HEK293T (cell line): ENCODE measurements at places on chromosomes 3 and 15.

- DNase-seq: no peak
These were observed 46.6 kb downstream of the FAH start for GRCh38 chr15:80199366-80199765.

DNA sequence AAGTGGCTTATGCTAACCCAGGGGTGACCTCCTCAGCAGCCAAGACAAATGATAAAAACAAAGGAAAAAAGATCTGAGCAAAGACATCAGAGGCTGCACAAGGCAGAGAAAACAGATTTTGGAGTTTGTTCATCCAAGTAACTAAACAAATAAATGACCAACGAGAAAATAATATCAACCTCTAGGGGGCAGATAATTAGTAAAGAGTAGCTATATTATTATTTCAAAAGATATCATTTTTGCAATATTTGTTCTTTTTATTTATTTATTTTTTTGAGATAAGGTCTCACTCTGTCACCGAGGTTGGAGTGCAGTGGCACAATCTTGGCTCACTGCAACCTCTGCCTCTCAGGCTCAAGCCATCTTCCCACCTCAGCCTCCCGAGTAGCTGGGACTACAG is 101.8 kb downstream of the PCCB start:
- no peak for DNase-seq

- no peak for DNase-seq
These were observed 27.8 kb upstream of the C15orf40 start for GRCh38 chr15:83039206-83039605.

- DNase-seq: no peak
These were observed 49.2 kb upstream of the P3H2 start for GRCh38 chr3:190169877-190170276.

DNA sequence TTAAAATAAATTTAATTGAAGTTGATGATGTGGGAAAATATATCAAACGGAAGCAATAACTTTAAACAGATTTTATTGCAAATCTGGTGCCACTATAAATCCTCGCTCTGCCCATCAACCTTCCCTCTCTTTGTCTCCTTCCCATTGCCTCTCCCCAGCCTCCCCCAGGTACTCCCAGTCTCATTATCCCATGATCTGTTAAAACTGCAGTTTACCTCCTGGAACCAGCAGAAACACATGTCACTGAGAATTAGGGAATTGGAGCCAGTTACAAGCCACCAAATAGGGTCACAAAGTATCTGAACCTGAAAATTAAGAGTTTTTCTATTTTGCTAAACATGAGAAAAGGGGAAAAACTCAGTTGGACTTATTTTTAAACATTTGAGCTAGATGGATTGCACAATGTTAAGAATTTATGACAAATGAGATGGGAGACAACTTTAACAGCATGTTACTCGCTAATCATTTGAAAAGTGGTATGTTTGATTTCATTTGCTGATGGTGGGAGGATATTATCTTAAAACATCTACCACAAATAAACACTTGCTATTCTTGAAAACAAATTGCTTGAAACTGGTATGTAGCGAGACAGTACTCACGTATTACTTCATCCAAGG is 2.4 kb downstream of the PLCH1 start:
- no peak for DNase-seq

DNA sequence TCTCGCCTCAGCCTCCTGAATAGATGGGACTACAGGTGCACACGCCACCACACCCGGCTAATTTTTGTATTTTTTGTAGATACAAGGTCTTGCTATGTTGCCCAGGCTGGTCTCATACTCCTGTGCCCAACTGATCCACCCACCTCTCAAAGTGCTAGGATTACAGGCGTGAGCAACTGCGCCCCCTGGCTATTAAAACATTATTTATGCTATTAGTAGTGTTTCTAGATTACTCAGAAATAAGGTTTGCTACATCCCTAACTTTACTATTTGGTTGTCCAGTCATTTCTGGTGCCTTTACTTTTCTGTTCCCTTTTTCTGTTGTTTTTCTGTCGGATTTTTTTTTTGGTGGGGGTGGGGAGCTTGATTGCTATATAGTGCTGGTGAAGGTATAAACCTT is 393.6 kb upstream of the TPM1 start:
- no peak for DNase-seq

DNA sequence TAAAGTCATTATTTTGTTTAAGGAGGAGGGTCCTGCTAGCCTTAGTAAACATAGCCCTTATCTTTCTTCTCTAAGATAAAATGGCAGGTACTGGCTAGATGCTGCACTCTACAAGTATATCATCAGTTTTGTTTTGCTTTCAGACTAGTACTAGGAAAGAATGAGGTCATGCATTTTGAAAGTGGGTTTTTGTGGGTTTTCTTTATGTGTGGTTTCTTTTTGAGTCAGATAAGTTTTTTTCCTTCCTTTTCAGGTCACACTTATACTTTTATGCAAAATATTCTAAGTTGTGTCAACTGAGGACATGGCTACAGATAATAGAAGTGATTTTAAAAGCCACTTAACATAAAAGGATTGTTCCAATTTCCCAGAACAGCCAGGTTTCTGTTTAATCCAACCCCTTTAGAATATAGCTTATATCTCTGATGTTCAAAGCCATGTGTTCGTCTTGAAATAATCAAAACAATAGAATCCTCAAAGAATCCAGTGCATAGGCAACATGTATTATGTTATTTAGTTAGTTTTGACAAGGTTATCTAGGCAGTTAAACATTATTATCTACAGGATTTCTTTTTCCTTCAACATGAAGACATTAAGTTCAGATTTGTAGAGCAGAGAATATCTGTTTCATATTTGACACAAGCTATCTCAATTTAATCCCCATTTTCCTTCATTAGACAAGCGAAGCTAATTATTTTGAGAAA is 406.2 kb downstream of the RBMS3 start:
- DNase-seq: no peak

DNA sequence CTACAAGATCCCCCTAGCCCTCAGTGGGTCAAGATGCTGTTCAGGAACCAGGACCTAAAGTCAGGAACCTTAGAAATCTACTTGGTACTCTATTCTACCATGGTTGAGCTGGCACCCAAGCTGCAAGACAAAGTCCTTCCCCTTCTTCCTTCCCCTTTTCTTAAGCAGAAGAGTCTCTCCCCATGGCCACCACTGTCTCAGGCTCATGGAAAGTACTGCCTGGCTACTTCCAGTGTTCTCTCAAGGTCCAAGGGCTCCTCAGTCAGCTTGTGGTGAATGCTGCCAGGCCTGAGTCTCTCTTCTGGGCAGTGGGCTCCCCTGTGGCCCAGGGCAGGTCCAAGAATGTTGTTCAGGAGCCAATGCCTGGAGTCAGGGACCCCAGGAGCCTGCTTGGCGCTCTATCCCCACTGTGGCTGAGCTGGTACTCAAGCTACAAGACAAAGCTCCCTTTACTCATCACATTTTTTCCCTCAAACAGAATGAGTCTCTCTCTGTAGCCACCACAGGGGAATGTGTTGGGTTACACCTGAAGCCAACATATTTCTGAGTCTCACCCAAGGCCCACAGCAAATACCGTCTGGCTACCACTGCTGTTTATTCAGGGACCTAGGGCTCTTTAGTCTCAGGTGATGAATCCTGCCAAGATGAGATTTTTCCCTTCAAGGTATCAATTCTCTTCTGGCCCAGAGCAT is 18.1 kb upstream of the SLC27A2 start:
- DNase-seq: no peak

- DNase-seq: no peak
These were observed 280.6 kb downstream of the SATB1 start for GRCh38 chr3:18144571-18144970.

- no peak for DNase-seq
These were observed 406.7 kb upstream of the ONECUT1 start for GRCh38 chr15:53196788-53197187.

GRCh38 chr3:190301591-190301990 is 20.7 kb downstream of the CLDN1 start:
- DNase-seq: no peak

DNA sequence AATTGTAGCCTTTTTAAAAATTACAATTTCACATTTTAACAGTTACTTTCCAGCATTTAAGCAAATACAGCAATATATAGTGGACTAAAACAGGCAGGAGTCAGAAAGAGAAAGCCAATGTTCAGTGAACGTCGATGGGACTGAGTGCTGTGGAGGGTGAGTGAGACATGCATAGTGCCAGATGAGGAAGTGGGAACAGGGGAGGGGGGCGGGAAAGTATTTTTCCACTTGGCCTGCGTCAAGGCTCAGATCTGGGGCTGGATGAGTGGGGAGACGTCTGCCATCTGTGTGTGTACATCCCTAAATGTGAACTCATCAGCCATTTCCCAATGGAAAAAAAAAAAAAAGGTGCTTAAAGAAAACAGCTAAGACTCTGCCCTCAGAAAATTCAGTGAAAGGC is 19.2 kb upstream of the RAD18 start:
- DNase-seq: no peak

DNA sequence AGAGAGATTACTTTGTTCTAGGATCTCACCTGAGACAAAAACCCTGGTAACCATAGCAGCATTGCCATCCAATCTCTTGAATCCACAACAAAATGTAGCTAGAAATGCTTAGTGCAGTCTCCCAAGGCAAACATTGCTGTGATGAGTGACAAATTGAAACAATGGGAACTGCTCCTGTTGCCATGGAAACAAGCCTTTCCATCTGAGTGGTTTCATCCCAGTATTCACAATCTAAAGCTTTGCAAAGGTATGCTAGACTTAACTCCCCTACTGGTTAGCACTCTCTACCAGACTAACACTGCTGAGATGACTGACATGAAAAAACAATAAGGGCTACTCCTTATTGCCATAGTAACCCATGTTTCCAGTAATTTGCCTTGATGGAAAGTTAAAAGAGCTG is 172.6 kb upstream of the CNTN3 start:
- no peak for DNase-seq

GRCh38 chr3:102194760-102195159 is 240.1 kb upstream of the ZPLD1 start:
- no peak for DNase-seq

GRCh38 chr15:92366381-92366780 is 27.3 kb upstream of the ST8SIA2 start:
- no peak for DNase-seq

- DNase-seq: no peak
These were observed 42.7 kb downstream of the EXOG start for GRCh38 chr3:38538773-38539353.

DNA sequence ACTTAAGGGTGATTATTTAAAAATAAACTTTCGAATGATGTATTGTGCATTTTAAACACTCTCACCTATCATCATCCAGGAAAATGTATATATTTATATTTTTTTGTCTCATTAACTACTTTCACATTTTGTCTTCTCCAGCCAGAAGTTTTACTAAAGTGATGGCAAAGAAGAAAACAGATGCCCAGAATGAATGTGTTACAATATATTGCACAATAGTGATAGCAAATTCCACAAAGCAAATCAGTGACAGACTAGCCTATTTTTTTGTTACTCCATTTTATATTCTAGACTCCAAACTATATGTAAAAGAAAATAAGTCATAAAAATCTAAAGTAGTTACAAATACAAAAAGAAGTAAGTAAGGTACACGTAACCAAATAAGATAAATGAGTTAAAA is 414.7 kb downstream of the EPHA3 start:
- DNase-seq: no peak

- no peak for DNase-seq
These were observed 3.1 kb downstream of the TM4SF1 start for GRCh38 chr3:149374391-149374790.

GRCh38 chr3:178522200-178523052 is 13.8 kb upstream of the KCNMB2 start:
- DNase-seq: no peak

GRCh38 chr3:52851348-52851747 is 16.5 kb upstream of the MUSTN1 start:
- DNase-seq: peak; percentile 78

- DNase-seq: no peak
These were observed 30.2 kb downstream of the KY start for GRCh38 chr3:134620476-134621115.

- no peak for DNase-seq
These were observed 270.7 kb upstream of the LRTM1 start for GRCh38 chr3:55198554-55198953.

GRCh38 chr3:156317462-156318074 is 197.2 kb downstream of the KCNAB1 start:
- DNase-seq: no peak

- no peak for DNase-seq
These were observed 46.3 kb upstream of the C2CD4B start for GRCh38 chr15:62211348-62211747.

DNA sequence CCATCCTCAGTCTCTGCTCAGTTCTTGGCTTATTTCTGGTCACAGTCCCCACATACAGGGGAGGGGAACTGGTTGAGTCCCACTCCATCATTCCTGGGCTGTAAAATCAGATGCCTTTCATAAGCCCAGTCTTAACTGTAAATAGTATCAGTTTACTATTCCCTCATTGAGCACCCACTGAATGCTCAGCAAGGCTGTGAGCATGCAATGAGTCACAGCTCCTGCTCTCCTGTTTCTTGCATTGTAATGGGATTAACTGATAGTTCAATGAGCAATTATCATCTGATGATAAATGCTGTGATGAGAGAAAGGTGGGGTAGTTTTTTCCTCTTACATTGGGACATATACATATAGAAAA is 113.6 kb upstream of the TPM1 start:
- DNase-seq: no peak

GRCh38 chr15:41621200-41622193 is 38.7 kb upstream of the MGA start:
- peak; percentile 80 for DNase-seq

GRCh38 chr3:183128709-183129108 is 29.4 kb upstream of the MCCC1 start:
- DNase-seq: no peak

- DNase-seq: peak; percentile 6
These were observed 30.2 kb upstream of the ZNF609 start for GRCh38 chr15:64430000-64430735.

- no peak for DNase-seq
These were observed 5.3 kb upstream of the CSNK1G1 start for GRCh38 chr15:64361259-64361658.

DNA sequence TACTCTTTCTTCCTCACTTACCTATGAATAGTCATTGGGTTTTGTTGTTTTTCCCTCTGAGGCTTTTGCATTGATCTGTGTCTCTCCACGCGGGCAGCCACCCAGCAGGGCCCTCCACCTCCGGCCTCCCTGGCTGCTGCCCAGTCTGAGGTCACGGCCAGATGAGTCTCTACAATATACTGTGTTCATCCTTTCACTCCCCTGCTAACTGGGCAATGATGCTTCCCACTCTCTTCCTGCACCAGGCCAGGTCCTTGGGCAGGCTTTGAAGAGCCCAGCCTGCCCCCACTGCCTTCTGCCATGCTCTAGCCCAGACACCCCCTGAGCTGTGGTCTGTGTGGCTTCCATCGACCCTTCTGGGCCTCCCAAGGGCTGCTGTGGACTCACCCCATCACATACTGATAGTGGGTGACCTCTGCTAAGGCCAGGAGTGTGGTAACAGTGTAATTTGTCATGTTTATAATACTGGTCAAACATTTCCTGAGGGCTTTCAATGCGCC is 18.0 kb downstream of the PDIA5 start:
- DNase-seq: no peak
